Activated CD4-positive, alpha-beta T cell treated with anti-CD3 and anti-CD28 coated beads, Interleukin-2, amount 10 ng/mL, durations not matched to agents 7 days and 5 days (primary cell): ENCODE measurements at places on chromosomes 2 and 18.

DNA sequence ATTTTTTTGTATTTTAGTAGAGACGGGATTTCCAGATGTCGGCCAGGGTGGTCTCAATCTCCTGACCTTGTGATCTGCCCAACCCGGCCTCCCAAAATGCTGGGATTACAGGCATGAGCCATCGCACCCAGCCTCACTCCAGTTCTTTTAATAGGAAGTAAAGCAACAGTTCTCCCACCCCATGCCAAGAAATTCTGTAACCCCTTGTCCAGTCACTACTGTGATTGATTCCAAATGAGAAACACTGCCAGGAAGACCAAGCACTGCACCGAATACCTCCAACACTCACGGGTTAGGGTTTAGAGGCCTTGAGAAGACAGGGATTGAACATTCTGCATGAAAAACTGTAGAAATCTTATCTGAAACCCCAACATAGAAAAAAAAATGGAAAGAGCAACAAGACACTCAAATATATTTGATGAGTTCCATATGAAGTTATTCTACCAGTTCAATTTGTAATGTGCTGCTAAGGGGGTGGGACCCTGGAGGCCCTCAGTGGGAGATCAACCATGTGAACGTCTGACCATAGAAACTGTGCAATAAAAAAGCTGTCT, 48.2 kb upstream of the BIN1 start:
- DNase-seq, result no peak

GRCh38 chr2:23239374-23239773, 145.6 kb upstream of the KLHL29 start:
- no peak for DNase-seq

DNA sequence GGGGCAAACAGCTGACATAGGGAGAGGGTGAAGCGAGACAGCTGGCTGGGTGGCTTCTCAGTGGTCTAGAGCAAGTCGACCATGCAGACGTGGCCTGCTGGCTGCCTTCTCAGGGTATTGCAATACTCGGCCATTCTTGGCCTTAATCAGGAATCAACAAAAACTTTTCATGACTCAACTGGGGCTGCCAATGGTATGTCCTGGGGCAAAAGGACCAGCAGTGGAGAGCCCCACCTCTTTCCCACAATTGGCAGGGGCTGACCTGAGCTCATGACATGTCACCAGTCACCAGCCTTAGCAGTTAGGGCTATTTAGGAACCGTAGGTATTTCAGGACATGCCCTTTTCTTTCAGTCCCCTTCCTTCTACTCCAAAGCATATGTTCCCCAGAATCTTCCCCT, 19.1 kb downstream of the PLA2R1 start:
- no peak for DNase-seq

DNA sequence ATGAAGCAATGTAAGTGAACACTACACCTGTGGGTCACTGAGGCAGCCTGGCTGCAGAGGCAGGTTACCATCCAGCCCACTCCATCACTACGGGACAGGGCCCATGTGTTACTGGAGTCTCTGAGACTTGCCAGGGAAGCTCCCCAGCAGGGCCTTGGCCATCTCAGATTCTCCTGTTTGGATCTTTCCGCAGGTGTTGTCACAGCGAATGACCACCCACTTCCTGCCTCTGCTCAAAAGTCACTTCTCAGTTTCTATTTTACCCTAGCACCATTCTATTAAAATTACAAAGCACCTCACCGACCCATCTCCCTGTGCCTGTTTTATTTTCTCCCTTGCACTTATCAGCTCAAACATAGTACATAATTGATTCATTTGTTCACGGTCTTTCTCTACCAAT, 34.5 kb upstream of the L3MBTL4 start:
- DNase-seq, result no peak

GRCh38 chr2:22694300-22694699, 690.7 kb upstream of the KLHL29 start:
- DNase-seq, result no peak

DNA sequence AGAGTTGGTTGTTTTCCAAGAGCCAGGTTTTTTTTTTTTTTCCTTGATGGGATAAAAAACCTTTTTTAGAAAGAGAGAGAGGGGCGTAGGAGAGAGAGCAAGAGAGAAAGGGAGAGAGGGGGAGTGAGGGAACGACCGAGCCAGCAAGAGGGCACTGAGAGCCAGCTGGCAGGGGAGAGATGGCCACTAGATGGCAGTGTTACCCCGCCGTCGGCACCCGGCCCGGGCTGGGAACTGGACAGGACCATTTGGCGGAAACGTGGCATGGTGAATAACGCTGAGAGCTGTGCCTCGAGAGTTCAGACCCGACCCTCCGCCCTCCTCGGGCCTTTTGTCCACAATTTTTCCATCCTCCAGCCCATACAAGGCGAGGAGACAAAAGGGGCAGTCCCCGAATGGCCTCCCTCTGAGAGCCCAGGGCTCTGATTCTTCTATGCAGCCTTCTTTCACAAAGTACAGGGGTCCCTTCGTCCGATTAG, 286.7 kb upstream of the VRK2 start:
- DNase-seq, result peak; percentile 69

DNA sequence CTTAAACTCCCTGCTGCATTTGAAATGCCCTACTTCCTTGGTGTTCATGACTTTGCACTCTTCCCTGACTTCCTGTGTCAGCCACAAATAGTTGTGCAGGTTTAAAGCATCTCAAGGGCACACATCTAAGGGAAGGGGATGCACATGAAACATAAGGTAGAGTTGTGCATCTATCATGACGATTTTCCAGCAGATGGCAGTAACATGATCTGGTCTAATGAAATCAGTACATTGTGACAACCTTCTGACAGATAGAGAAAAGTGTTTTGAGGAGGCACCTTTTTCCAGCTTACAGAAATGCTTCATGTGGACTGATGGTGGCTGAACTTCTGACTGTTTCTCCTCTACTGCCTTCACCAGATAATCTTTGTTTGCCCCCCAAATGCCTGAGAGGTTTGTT, 238.9 kb downstream of the XIRP2 start:
- no peak for DNase-seq

DNA sequence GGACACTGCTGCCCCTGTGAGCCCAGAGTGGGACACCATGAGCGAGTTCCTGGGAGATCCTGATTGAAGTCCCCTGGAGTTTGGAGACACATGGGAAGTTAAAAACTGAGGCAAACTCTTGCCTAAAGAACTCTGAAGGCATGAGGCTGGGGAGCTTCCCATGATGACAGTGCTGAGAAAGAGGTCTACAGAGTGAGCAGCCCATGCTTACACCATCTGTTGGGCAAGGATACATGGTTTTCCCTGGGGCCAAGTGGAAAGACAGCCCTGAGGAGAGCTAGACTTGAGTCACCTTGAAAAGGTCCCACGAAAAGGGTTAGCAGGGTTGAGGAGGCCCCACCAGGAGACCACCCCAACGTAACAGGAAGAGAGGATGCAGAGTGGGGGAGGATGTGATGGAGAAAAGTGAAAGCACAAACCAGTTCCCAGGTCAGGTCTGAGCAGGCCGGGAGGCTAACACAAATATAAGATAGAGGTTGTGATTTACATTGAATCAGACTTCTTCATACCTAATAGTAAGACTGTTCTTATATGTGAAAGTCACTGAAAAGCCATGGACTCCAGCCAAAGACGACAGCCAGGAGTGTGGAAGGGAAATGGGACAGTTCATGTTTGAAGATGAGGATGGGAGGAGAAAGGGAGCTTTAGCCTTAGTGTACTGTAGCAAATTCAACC, 13.5 kb upstream of the FEZ2 start:
- no peak for DNase-seq

GRCh38 chr2:169066897-169067296, 2.5 kb upstream of the DHRS9 start:
- DNase-seq, result no peak

- DNase-seq, result no peak
Observed at GRCh38 chr18:58842978-58843687, 21.5 kb upstream of the ZNF532 start.

- DNase-seq, result no peak
Observed at GRCh38 chr2:212892193-212892592, 259.2 kb downstream of the IKZF2 start.

GRCh38 chr2:9668687-9669345, 38.0 kb upstream of the YWHAQ start:
- DNase-seq, result no peak

DNA sequence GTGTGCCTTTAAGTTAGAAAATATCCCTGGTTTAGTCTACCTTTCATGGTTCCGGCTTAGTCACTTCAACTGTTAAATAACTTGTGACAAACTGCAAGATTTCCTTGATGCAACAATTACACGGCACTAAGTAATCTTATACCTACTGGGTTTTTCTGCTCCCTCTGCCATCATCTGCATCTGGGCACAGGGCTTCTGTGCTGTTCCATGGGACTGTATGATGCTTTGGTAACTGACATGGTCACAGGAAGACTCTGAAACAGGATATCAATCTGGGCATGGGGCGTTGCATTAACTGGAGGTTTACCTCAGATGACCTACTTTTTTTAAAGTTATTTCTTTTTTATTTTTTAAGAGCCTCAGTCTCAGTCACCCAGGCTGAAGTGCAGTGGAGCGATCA, 365.4 kb downstream of the SS18 start:
- no peak for DNase-seq

GRCh38 chr18:51039138-51040112, 9.4 kb downstream of the SMAD4 start:
- DNase-seq, result no peak

DNA sequence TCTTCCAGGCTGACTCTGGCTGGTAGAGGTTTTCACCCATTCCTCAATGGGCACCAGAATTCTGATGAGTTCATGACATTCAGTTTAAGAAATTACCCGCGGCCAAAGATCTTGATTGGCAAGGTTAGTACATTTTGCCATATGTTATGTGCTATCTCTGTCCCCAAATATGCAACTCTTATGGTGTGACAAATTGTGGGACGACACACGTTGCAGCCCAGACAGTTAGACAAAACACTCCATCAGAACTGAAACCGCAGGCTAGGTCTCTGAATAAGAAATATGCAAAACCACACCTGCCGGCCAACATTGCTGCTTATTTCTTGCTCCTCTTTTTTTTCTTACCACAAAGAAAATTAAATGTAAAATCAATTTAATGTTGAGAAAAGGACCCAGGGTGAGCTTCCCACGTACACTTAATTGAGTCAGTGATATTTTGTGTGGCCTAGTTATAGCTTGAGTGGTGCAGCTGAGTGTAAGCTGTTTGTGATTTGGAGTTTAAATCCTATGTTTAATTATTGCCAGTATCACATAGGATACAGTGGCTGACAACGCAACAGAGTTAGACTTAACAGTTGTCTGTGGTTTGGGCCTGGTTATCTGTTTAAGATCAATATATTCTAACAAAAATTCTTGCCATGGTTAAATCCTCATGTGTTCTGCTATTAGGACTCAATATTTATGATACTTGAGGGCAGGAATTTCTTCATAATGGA, 35.7 kb upstream of the LTBP1 start:
- no peak for DNase-seq

DNA sequence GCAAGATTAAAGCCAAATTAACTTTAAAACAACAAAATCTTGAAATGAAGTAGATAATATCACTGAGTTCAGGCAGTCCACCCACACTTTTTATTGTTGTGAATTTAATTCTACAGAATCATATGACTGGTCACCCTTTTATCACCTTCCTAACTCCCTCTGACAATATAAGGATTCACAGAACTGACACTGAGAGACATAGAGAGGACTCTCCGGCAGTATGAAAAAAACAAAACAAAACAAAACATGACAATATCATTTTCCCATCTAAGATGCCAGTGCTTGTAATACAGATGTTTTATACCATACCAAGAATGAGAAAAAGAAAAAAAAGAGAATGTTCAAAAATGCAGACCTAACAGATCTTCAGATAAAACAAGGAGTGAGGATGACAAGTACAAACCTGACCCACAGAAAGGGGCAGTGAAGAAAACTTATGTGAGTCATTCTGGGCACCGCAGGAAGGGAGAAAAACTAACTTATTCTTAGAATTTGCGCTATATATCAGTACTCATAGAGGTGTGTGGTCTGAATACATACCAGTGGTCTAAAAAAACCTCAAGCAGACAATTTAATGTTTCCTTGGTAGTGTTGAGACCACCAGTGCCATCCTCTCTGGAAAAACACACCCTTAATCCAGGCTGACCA, 136.6 kb downstream of the ZAP70 start:
- peak; percentile 10 for DNase-seq

DNA sequence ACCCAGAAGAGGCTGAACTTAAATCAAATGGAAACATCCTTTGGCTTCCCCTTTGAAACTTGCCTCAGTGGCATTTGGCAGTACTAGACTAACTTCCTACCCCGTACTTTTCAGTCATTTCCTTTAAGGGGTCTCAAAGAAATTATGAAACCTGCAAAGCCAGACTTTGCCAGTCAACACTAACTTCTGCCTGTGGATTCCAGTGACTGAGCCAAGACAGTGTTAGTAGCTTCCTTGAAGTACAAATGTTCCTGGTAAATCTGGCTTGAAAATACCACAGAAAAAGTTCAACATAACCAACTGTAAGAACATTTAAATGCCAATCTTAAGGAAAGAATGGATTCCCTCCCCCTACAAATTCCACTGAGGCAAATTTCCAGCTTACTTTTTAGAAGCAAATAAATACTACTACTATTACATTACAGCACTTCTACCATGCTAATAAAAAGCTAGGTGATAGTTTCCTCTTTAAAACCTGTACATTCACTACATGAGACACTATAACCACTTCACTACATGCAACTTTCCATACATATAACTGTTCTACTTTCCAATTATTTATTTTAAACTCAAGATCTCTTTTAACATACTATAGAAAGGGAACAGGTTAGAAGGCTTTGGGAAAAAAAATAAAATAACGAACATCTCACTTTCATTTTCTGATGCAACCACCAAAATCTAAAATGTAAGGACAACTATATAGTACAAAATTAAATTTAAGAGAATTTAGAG, 2.4 kb downstream of the PELI1 start:
- no peak for DNase-seq
